Left kidney (tissue), 8 donors: ENCODE measurements at places on chromosomes 7 and 10.

GRCh38 chr10:64379898-64380297 lies 858.7 kb downstream of the REEP3 start:
- DNase-seq = no peak

GRCh38 chr10:72044417-72045041 lies 43.8 kb downstream of the SPOCK2 start:
- no peak for DNase-seq

DNA sequence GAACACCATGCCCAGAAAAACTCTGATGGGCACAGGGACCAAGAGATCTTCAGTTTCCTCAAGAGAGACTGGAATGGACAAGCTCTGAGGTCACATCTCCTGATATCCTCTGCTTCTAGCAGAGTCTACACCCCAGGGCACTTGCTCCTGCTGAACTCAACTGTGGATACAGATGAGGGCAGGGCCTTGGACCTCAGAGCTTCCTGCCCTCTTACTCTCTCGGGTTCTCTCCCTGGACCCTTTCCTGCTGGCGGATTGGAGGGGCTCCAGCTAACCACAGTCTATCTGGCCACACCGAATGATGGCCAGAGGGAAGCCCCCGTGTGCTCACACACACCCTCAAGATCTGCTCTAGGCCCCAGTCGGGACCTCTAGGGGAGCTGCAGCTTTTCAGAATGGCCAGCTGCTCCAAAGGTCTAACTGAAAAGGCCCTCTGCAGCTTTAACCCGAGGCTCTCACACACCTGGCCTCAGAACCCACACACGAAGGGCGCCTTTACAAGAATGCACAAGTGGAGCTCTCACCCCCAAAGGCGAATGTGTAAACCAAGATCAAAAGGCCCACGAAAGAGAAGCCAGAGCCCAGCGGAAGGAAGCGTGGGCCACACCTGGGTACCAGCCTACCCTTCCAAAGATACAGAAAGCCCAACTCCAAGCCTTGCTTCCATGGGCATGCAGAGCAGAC lies 65.5 kb downstream of the FAM53B start:
- DNase-seq = no peak

DNA sequence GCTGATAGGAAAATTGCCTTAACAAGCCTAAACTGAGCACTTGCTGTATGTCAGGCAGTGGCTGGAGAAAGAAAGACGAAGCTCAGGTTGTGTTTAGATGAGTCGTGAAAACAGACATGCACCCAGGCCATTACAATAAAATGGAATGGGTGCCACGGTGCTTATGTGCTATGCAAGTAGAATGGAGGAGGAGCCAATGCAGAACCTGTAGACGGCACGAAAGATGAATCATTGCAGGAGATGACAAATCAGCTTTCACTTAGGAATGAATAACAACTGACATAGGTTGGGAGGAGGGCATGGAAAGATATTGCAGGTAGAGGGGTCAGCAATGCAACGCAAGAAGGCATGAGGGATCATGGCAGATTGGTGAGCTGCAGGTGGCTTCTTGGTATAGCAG lies 61.2 kb upstream of the ARHGAP21 start:
- DNase-seq = no peak

DNA sequence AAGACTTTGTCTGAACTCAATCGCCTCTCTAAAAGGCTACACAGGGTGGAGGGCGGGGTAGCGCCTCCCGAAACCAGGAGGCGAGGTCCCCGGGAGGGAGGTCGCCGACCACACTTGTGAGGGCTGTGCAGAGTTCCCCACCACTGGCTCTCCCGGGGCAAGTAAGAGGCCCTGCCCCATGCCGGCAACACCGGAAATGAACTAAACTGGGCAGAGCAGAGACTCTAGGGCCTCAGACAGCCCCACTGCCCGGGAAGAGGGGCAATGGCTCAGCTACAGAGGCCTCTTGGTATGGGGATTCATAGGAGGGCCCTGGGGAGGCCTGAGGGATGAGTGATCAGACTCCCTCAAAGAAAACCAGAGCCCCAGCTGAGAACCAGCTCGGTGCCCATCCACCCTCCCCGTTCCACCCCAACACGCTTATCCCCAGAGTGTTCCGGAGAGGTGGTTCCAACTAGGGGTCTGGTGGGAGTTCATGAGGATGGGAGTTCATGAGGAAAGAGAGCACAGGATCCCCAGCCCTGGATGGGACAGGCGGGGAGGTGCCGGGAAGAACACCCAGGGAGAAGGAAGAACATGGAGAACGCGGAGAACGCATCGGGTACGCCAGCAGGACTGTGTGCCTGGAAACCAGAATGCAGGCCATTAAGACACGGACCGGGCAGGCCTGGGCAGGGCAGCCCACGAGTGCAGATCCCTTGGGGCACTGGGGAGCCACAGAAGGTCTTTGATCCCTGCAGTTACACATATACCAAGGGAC lies 89.4 kb upstream of the MYL10 start:
- DNase-seq = no peak

DNA sequence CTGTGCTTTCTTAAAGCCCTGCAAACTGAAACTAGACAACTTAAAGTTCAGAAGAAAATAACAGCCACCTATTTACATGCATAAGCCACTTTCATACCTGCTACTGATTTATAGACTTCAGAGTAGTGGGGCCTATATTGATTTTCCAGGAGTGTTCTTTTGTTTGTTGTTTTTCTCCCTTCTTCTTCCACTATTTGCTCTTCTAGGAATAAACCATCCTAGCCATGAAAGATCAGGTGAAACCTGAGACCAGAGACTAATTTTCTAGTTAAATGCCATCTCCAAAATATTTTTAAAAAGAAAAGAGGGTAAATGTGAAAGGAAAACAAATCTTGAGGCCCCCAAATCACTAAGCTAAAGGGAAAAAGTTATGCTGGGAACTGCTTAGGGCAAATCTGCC lies 72.4 kb upstream of the C1GALT1 start:
- DNase-seq = no peak

- DNase-seq = no peak
Observed at GRCh38 chr7:16729541-16729940, 24.0 kb upstream of the TSPAN13 start.

DNA sequence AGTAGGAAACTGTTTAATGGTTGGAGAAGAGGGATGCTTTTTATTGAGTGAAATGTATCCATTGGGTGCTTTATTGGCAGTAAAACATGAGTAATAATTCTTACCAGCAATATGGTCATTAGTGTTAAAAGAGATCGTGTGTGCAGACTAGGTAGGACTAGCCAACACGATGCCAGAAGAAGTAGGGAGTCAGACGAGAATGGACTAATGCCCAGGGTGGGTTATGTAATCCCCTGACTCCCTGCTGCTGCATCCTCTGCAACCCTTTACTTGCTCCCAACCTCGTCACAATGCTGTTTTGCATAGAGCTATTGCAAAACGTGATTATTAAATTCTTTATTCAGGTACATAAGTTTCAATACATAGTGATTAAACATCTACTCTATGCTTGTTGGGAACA lies 1213.7 kb downstream of the GATA3 start:
- DNase-seq = no peak

GRCh38 chr7:115410972-115411686 lies 489.2 kb downstream of the MDFIC start:
- DNase-seq = no peak

- DNase-seq = no peak
Observed at GRCh38 chr10:32326119-32326518, 20.8 kb downstream of the EPC1 start.

DNA sequence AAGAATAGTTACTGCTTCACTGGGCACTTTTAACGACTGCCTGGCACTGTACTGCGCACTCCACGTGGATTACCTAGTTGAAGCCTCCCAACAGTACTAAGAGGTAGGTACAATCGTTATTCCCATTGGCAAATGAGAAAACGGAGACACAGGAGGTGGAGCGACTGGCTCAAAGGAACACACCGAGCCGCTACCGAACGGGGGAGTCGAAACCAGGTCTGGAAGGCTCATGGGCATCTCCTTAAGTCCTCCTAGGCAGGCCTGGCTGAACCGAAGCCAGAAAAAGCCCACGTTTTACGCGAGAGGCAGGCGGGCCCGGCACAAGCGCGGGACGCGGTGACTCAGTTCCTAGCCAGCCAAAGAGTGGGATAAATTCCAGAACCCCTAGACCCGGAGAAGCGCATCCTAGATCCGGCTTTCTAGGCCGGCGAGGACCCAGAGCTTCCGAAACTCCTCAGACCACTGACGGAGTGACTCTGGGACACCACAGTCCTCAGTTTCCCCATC lies 472 bp downstream of the PDAP1 start:
- DNase-seq = no peak

GRCh38 chr10:128657548-128657947 lies 531.3 kb upstream of the MKI67 start:
- DNase-seq = peak; percentile 31

GRCh38 chr10:19952224-19953010 lies 136.2 kb downstream of the PLXDC2 start:
- DNase-seq = no peak

- DNase-seq = no peak
Observed at GRCh38 chr10:122847782-122848604, 2.3 kb upstream of the CUZD1 start.

- DNase-seq = no peak
Observed at GRCh38 chr7:103346396-103346795, 1.0 kb upstream of the PSMC2 start.

GRCh38 chr7:74525140-74525539 lies 71.4 kb downstream of the GTF2IRD1 start:
- DNase-seq = no peak

- no peak for DNase-seq
Observed at GRCh38 chr10:115831016-115831415, 442.0 kb downstream of the GFRA1 start.

DNA sequence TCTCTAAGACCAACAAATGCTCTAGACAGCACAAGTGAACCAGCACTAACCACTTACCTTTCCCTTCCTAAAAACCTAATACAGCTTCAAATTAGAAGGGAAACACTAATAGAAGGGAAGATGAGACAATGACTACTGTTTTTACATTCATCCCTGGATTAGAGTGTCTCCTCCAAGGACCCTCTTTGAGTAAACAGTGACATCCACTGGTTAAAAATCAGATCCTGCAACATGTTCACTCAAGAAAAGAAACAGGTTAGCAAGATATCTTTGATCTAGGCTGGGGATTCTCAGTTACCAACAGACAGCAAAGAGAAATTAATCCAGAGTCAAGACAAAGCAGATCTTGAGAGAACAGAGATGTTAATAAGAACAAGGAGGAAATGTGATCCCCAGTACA lies 177.7 kb upstream of the GHITM start:
- DNase-seq = no peak

DNA sequence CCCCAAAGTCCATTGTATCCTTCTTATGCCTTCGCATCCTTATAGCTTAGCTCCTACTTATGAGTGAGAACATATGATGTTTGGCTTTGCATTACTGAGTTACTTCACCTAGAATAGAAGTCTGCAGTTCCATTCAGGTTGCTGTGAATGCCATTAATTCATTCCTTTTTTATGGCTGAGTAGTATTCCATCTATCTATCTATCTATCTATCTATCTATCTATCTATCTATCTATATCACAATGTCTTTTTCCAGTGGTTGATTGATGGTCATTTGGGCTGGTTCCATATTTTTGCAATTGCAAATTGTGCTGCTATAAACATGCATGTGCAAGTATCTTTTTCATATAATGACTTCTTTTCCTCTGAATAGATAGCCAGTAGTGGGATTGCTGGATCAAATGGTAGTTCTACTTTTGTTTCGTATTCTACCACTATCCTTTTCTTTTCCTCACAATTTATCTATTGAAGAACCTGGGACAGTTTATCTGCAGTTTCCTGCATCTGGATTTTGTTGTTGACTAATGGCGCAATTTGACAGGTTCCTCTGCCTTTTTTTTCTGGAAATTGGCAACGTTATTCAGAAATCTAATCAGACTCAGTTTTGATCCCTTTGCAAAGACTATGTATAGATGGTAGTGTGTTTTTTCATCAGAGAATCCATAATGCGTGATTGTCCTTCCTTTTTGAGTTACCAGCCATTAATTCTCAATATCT lies 287.2 kb downstream of the ARL4A start:
- no peak for DNase-seq

DNA sequence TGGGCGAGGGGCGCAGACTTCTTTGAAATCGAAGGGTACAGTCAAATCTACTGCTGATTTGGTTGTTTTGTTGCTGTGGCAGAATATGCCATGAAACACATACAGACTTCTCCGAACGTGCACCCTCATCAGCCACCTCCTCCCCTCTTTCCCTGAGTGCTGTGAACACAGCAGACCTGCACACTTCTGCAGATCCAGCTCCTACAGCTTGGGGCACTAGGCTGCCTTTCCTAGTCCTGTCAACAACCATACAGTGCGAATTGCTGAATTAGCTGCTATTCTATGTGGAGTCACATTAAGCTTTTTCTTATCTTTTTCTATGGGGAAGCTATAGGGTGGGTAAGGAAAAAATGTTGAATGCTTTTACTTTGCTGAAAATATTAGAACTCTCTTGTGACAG lies 57.5 kb downstream of the COL17A1 start:
- DNase-seq = peak; percentile 10

DNA sequence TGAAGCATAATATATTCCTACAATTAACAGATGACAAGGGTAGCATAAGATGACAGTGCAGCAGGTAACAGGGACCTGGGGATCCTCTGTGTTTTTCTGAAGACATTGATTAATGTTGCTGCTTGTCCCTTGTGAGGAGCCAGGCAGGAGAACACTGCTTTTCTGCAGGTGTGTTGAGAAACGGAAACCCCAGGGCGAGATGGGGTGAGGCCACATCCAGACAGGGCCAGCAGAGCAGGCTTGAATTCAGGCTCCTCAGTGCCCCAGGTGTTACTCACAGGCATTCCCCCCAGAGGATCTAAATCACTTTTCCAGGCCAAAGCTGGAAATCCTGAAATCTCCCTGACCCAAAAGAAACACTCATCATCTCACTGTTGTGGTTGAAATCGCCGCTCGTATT lies 105.3 kb downstream of the CCDC3 start:
- no peak for DNase-seq
